Amniotic stem cell (primary cell): ENCODE measurements at places on chromosomes 5 and 9.

DNA sequence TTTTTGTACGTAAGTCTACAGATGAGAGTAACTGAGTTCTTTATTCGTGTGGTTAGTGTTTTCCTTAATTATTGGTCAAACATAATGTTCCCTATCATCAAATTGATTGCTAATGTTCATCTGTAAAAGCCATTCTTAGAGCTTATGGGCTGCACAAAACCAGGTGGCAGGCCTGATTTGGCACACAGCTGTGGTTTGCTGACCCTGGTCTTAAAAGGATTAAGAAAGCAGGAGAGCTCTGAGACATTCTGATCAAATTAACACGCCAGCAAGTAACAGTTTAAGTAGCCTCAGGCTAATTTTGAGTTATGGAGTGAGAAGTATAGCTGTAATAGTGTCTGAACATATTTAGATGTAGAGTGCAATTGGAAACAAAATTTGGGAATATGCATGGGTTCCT is 63.2 kb downstream of the PRR16 start:
- no peak for DNase-seq

DNA sequence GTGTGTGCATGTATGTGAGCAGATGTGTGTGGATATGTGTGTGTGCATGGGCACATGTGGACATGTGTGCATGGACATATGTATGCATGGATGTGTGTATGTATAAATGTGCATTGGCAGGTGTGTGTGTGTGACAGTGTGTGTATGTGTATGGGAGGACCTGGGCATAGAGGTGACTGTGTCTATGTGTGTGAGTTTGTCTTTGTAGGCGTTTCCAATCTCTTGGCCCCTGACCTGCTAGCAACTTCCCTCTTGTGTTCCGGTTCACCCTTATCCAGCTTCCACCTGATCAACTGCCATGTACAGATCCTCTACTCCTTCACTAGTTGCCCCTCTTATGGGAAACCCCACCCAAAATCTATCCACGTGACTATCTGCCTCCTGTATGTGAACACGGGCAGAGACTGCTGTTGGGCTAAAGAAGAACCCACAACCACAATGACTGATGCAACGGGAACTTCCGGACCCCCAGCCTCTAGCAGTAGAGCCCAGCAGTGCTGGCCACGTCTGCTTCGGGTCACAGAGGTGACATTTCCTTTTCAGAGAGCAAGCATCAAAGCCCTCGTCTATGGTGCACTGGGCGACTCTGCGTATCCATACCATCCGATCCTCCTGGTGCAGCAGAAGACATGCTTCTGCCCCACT is 24.9 kb upstream of the GADD45G start:
- no peak for DNase-seq

- no peak for DNase-seq
These were observed 74.6 kb downstream of the NDUFAF2 start for GRCh38 chr5:61019642-61020041.

- DNase-seq = no peak
These were observed 213.6 kb downstream of the AGTPBP1 start for GRCh38 chr9:85528142-85528541.

GRCh38 chr5:177093082-177093712 is 6.5 kb downstream of the FGFR4 start:
- no peak for DNase-seq
